ENCODE measurements at places on chromosomes 13 and 19.

DNA sequence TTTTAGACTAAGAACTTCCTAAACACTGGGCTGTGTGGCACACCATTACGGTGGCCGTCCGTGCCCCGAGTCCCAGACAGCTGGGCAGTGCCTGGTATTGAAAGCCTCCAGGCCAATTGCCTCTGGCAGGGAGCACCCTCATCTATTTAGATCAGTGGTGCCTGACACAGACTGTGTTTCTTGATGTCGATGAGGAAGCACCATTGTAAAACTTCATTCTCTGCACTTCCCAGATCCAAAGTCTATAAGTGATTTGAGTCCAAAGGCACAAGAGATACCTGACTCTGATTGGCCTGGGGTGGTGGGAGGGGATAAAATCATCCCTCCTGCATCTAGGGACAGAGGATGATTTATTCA lies 8.5 kb upstream of the STK24 start:
- no peak for DNase-seq

DNA sequence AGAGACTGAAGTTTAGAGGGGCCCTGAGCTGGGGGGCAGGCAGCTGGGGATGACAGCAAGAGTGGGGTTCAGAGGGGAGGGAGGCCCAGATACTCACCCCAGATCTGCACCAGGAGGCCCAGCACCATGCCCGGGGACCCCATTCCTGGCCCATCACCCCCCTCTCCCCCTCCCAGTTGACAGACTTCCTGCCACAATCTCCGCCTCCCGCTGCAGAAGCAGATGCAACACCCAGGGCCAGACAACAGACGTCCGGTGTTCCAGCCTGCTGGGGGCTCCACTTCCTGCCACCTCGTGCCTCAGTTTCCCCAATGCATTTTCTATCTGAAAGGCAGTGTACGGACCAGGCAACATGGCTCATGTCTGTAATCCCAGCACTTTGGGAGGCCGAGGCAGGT lies at the start of gene TMIGD2:
Gene TMIGD2 (minus strand): TSS at position 147 of the 398 bp plus-strand sequence. CDS start 4 bp downstream, at position 143.
- DNase-seq: no peak

DNA sequence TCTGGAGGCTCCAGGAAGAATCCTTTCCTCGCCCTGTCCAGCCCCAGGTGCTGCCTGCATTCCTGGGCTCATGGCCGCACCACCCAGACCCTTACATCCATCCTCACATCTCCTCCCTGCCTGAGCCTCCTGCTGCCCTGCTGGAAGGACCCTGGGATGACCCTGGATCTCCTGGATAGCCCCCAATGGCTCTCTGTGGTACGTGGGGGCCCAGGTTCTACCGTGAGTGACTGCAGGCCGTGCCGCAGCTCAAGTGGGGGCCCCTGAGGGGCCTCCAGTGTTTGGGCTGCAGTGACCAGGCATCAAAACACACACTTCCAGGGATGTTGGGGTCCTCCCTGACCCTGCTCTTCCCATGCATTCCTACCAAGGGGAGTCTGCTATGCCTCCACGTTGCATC lies 8.3 kb upstream of the MCF2L start:
- DNase-seq: no peak

DNA sequence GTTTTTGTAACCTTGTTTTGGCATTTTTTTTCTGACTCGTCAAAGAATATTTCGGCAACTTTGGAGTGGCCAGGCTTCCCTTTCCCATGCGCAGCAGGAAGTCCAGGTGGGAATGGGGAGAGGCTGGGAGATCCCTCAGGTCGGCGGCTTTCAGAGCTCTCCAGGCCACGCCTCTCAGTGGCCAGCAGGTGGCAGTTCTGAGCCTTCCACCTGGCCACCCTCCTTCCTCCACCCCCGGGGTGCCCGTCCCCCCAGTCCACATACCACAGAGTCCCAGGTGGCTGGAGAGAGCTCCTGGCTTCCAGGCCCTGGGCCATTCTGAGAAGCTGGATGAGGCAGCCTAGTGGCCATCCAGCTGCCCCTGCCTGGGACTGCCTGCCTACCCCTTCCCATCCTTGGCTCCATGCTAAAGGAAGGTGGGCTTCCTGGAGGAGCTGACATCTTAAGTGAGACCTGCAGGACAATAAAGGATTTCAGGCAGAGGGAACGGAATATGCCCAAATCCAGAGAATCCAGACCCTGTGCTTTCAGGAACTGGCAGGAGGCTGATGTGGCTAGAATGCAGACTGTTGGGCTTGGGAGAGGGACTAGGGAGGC lies 46.3 kb downstream of the CCNE1 start:
- no peak for DNase-seq

- DNase-seq: peak; percentile 62
Measured at GRCh38 chr13:49641801-49642291, 13.5 kb downstream of the ARL11 start.

GRCh38 chr13:105213512-105213911 lies 1322.0 kb downstream of the EFNB2 start:
- DNase-seq: no peak

DNA sequence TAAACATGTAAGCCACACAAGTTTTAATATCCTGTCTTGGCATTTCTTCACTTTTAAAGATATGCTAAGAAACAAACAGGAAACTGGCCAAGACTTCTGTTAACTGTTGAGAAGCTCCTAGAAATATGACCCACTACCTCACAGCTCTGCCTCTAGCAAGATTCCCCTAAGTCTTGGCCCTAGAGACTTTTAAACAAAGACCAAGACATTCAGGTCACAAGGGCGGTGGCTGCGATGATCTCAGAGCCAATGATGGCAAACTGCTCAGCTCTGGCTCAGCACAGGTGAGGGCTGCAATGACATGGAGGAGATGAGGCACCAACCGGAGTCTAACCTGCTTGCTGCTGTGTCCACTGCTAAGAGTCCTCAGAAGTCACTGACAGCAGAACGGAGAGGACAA lies 114.8 kb downstream of the SUCLA2 start:
- no peak for DNase-seq

- DNase-seq: no peak
Measured at GRCh38 chr13:74910415-74910814, 571.6 kb downstream of the TBC1D4 start.

DNA sequence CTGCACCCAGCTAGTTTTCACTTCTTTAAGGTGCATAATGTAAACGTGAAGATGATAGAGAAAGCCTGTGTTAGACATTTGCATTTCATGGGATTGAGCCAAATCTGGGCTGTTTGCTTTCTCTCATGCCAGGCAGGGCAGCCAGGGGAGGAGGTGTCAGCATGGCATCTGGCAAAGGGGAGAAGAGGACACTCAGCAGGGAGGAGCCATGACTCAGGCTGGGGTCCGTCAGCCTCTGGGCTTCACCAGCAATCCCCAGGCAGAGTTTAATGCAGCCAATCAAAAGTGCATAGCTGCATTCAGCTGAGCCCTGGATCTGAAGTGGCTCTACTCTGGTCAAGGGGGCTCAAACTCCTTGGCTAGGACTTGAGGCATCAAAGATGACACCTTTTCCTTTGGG lies 23.5 kb downstream of the EBPL start:
- no peak for DNase-seq

GRCh38 chr13:111007209-111007608 lies 92.3 kb upstream of the ANKRD10 start:
- DNase-seq: no peak

- no peak for DNase-seq
Measured at GRCh38 chr13:50425772-50426171, 410.5 kb downstream of the KCNRG start.

DNA sequence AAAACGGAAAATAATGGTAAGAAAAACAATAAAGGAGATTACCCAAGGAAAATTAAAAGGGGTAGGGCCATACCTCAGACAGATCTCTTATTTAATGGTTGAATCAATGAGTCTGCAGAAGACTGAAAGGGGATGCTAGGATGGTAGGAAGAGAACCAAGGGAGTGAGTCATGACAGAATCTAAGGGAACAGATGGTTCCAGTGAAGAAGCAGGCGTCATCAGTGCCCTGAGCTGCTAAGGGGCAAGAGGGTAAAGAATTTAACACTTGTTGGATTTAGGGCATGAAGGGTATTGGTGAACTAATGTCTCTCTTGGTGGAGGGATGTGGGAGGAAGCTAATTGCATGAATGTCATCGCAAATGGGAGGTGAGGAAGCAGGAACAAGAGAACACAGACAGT lies 329.2 kb upstream of the TSHZ3 start:
- no peak for DNase-seq

DNA sequence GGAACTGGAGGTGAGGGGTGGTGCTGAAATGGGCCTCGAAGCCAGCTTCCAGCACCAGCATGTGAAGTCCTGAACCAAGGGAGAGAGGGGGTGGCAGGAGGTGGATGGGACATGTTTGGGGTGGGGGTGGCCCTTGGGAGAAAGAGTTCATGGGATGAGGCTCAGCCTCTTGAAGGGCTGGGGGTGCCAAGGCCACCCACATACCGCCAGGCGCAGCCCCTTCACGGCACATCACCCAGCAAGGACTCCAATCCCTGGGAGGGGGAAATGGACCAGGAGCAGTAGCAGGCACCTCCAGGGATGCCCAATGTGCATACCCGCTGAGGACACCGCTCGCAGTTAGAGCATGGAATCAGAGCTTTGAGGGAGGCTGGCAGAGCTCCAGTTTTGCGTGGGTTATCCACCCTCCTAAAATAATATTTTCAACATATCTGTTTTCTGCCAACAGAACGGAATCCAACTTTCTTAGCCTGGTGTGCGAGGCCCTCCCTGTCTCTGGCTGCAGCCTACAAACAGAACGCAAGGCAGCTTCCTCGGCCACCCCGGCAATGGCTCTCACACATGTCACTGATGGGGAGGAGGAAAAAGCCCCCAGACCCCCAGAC lies 140.5 kb upstream of the VSTM2B start:
- DNase-seq: no peak

- no peak for DNase-seq
Measured at GRCh38 chr13:109610517-109610916, 175.9 kb downstream of the IRS2 start.

DNA sequence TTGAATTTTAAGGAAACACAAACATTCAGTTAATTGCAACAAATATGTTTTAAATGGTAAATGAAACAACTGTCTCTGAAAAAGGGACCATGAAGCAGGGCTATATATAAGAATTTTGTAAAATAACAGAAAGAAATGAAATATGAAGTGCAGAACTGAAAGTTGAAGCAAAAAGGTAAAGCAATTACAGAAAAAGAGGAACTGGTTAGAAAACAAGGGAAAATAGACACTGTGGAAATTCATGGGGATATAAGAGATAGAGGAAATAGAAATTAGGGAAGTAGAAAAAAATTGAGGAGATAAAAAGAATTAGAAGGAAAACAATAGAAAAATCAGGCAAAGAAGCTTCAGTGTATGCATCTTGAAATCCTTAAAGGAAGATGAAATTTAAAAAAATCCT lies 40.0 kb upstream of the TDRD3 start:
- DNase-seq: no peak

DNA sequence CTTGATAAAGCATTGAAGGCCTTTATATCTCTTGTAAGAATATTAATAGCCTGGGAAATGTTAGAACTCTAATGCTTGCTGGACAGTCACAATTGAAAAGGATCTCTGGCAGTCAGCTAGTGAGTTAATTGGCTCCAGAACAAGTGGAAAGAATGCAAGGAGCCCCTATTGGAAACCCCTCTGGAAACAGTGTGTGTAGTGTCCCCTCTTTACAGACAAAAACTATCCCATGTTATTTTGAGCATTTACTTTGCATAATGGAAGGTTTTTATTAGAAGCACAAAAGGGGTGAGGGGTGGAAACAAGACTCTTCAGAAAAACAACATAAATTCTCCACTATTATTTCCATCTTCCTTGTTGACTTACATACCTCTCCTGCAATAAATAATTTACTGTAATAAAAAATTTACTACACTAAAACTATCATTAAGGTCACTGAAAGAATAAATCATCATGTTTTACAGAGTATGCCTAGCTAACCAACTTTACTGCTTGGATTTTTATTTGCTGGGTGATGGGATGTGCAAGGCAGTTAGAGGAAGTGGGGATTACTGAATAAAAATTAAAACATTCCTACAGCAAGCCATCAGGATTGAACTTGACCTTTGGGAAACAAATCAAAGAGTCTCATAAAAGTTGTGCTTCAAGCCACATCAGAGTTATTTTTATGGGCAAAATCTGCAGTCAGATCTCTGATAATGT lies 610.4 kb downstream of the TBC1D4 start:
- DNase-seq: no peak

DNA sequence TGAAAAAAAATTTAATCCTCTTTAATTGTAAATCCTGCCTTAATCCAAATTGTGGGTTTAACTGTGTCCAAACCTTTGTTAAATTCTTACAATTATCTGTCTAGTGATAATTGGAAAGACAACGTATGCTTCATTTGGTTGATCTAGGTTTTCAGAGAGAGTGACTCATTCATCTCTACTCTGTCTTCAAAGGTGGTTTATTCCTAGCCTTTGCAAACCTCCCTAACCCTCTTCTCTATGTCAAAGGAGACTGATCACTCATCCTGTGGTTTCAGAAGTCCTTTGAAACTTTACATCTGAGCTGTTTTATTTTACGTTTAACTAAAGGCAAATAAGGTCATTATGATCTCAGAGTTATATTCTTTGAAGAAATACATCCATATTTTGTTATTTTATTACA lies 8.8 kb upstream of the OXGR1 start:
- DNase-seq: no peak

GRCh38 chr19:15304140-15304705 lies 28.1 kb downstream of the BRD4 start:
- no peak for DNase-seq

DNA sequence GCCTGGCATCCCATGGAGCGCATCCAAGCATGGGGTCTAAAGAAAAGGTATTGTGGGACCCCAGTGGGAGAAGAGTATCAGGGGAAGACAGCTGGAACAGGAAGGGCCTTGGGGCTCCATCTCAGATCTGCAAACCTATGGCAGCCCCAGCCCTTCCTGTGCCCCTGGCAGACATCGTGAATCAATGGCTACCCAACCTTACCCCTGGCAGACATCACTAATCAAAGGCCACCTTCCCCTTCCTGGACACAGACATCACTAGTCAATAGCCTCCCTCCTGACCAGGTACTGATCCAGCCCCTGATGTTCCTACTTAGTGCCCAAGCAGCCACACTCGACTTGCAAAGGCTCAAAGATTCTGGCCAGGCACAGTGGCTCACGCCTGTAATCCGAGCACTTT lies 15.8 kb downstream of the F2RL3 start:
- DNase-seq: no peak

DNA sequence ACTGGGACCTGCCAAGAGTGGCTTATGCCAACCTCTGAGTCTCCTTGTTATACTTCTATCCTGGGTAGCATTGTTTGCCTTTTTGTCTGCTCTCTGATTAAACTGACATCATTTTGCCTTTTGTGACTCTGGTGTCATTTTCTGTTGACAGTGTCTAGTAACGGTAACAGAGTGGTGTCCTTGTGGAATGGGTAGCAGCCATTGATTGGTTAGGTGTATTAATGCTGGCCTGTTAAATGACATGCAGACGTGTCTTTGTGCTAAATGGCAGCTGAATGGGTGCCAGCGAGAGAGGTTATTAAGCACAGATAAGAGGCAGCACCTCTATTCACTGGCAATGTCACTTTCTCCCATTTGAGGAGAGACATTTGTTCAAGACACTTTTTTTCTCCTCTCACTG lies 1289.4 kb downstream of the PCDH9 start:
- no peak for DNase-seq

- DNase-seq: peak; percentile 34
Measured at GRCh38 chr13:42525035-42525504, 48.9 kb upstream of the TNFSF11 start.

GRCh38 chr19:35316560-35316959 lies 12.4 kb upstream of the CD22 start:
- no peak for DNase-seq

GRCh38 chr13:45280751-45281634 lies 60.0 kb downstream of the TPT1 start:
- DNase-seq: peak; percentile 95
